WERI-Rb-1 (cell line): ENCODE measurements at places on chromosomes 16 and 17.

- peak; percentile 71 for DNase-seq
These were observed 517 bp downstream of the RUNDC1 start for GRCh38 chr17:42980766-42981397.

DNA sequence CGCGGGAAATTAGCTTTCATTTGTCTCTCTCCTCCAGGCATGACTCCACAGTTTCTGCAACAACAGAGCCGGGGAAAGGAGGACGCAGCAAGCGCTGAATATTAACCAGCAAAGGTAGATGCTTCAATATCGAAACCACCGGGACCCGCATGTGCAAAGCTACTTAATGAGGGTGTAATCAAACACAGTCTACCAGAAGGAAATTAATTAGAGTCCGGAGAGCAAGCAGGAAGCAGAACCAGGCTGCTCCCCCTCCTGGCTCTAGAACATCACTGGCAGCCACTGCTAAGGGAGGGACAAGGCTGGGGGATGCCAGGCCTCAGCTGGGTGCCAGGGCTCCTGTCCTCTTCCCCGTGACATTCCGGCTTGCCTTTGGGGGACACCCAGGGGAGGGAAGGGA is 21.7 kb downstream of the LRRC75A start:
- DNase-seq: no peak

DNA sequence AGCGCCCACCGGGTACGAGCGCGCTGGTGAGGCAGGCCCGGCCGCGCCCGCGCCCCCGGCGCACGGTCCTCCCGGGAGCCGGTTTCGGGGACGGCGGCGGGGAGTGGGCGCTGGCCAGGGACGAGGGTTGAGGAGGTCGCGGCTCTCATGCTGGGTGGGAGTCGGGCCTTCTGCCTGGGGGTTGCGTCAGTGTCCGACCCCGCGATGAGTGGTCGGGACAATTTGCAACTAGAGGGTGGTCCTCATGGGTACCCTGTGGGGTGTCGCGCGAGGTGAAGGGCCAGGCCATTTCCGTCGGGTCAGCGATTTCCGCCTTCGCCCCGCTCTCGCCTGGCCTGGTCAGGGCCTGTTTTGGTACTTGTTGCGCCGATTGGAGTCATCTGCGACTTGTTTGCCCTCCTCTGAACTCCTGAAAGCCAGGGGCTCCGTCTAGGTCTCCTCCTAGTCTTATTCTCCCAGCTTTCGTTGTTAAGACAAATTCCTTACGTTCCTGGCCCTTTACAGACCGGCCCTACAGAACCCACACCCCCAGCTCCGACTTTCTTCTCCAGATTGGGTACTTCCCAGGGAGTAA is 14.9 kb downstream of the NAA60 start:
- no peak for DNase-seq

- DNase-seq: no peak
These were observed 16.2 kb upstream of the XYLT2 start for GRCh38 chr17:50329716-50330115.

- peak; percentile 9 for DNase-seq
These were observed 28.4 kb upstream of the VWA3A start for GRCh38 chr16:22063888-22064467.

- DNase-seq: peak; percentile 22
These were observed at the start of gene ADCY7 for GRCh38 chr16:50266337-50267091. TSS of gene ADCY7 (plus strand) at chr16:50266551. CDS start at chr16:50288180, 21,629 bp downstream.

DNA sequence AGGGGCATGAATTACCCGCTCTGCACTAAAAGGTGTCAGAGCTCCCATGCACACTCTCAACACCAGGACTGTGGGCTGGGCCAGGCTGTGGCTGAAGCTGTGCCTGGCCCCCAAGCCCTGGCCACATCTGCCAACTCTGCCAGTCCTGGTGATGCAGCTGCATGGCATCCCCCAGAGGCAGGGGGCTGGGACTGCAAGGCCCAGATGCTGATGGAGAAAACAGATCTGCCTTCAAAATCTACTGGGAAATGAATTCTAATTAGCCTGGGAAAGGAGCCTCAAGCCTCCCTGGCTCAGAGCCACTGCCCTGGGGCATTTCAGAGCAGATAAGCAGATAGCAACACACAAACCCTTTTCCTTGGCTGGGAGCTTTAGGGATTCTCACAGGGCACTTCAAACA is 3.4 kb downstream of the CHST6 start:
- DNase-seq: no peak

DNA sequence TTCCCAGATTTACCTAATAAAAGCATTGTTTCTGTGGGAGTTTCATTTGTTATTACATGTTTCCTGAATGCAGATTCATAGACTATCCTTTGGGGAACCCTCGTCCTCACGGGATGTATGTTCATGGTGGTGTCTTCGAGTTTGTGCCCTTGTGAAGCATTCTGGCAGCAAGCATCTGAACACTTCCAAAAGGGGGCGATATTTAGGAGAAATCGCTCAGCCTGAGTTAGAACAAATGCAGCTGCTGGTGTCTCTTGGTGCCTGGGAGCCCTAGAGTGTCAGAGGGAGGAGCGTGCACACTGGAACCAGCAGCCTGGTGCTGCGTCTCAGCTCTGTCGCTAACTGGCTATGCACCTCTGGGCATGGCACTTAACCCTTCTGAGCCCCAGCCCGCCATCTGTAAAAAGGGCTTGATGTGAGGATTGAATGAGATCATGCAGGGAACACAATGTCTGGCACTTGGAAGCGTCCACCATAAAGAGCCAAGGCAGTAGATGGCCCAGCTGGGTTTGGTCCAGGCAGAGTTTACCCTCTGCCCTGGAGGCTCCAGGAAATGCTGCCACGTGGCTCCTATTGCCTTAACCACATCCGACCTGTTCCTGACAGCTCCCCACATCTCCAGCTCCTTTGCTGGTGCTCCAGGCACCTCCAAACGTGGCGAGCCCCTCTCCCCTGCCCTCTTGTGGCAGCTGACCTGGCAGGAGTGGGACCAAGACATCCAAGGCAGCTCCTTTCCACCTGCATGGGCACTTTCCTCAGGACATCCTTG is 25.0 kb upstream of the C16orf78 start:
- peak; percentile 15 for DNase-seq

DNA sequence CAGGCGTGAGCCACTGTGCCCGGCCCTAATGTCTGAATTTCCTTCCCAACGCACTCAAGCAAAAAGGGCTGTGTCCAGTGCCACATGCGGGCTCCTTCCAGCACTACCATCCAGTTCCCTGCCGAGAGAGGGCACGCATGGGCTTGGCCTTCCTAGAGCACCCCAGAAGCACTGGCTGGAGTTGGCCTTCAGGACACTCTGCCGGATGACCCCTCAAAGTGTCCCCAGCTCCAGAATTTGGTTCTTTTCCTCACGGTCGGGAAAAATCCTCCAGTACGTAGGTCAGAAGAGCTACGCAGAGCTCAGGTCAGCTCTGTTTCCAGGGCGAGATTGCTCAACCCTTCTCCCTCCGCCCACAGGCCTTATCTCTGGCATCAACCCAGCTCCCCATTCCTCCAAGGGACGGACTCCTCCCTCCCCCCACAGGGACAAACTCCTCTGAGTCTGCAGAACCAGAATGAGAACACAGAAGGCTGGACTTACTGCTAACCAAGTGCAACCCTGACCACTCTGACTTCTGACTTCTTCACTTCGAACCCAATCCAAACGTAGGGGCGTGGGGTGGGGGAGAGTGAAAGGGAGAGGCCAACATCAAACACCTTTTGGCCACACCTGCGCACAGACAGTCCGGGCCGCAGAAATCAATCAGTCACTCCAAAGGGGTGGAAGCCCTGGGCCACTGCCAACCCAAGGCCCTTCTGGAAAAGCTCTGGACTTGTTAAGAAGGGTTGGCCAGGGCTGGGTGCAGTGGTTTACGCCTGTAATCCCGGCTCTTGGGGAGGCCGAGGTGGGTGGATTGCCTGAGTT is 3.6 kb downstream of the CDC42EP4 start:
- DNase-seq: no peak

GRCh38 chr16:88529596-88529995 is 40.6 kb upstream of the ZC3H18 start:
- no peak for DNase-seq

DNA sequence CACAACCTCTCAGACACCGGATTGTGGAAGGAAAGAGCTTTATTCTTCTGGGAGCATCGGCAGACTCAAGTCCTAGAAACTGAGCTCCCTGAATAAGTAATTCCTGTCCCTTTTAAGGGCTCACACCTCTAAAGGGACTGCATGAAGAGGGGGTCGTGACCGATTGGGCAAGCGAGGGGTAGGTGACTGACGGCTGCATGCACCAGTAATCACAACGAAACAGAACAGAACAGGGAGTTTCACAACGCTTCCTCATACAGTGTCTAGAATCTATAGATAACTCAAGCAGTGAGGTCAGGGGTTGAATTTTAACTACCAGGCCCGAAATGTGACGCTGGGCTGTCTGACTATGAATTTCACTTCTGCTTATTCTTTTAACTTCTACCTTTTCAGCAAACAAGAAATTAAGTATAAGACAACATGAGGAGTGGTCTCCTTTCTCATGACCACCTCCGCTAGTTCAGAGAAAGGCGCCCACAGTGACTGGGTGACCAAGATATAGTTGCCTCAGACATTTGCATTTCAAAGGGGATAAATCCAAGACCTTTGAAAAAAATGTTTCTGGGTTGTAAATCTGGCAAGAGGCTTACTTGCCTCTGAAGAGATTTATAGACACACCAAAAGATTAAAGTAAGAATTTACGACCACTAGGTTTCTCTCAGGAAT is 88.4 kb upstream of the ATF7IP2 start:
- no peak for DNase-seq

- no peak for DNase-seq
These were observed 25.9 kb downstream of the TMEM94 start for GRCh38 chr17:75482098-75482942.

- DNase-seq: peak; percentile 89
These were observed 10.2 kb downstream of the RNF213 start for GRCh38 chr17:80270836-80271235.

GRCh38 chr17:58677194-58677880 is 14.5 kb downstream of the TEX14 start:
- DNase-seq: no peak

GRCh38 chr17:79720705-79721292 is 9.9 kb upstream of the ENPP7 start:
- peak; percentile 89 for DNase-seq

DNA sequence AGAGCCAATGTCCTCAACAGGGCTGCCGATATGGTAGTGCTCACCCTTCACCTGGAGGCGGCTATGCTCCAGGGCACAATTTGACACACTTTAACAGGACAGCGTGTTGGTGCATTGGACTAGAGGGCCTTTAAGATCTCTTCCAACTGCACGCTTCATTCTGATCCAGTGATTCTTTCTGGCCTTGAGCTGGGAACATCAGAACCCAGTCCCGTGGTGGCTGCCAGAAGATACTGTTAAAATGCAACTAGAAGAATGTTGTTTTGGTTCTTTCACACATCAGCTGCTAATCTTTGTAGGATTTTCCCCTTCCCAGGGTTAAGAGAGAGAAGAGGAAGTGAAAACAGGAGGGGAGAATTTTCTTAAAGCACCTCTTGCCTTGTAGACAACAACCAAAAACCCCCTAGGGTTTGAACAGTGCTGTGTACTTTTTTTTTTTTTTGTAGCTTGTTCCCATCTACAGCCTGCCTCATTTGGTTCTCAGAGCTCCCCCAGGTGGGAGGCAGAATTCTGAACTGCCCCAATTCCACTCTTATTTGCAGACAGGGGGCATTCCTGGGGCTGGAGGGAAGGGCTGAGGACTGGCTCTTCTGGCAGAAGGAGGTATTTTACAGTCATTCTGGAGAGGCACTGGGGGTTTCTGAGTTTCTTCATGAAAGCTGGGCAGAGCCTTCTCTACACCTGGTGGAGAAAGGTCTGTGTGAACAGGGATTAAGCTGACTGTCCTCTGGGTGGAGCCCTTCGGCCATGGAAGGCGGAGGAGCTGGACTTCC is 32.4 kb downstream of the SMARCE1 start:
- DNase-seq: peak; percentile 88

- DNase-seq: no peak
These were observed 29.2 kb downstream of the ABCC3 start for GRCh38 chr17:50663812-50664374.

GRCh38 chr16:9090101-9090959 is 1.1 kb upstream of the HAPSTR1 start:
- DNase-seq: peak; percentile 61

GRCh38 chr17:6035801-6036394 is 34.3 kb upstream of the WSCD1 start:
- peak; percentile 84 for DNase-seq
